Right hindlimb (tissue), 1 donor: ENCODE measurements at places on chromosomes 16 and 17.

- DNase-seq, result no peak
Observed at GRCh38 chr16:31200821-31201568, 1.6 kb downstream of the PYCARD start.

DNA sequence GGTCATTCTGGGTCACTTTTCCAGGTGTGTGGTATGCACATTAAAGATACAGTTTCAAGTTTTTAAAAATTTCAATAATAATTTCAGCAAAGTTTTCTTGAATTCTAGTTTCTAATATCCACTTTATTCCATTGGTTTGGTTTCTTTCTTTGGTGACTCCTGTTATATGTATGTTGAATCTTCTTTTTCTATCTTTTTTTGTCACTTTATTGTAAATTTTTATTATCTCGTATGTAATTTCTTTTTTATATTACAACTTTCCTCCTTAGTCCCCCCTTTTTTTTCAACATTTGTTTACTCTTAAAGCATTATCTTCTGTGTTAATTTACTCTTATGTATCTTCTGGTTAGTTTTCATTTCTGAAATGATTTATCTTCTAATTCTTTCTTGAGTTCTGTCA is 57.5 kb downstream of the NF1 start:
- no peak for DNase-seq

DNA sequence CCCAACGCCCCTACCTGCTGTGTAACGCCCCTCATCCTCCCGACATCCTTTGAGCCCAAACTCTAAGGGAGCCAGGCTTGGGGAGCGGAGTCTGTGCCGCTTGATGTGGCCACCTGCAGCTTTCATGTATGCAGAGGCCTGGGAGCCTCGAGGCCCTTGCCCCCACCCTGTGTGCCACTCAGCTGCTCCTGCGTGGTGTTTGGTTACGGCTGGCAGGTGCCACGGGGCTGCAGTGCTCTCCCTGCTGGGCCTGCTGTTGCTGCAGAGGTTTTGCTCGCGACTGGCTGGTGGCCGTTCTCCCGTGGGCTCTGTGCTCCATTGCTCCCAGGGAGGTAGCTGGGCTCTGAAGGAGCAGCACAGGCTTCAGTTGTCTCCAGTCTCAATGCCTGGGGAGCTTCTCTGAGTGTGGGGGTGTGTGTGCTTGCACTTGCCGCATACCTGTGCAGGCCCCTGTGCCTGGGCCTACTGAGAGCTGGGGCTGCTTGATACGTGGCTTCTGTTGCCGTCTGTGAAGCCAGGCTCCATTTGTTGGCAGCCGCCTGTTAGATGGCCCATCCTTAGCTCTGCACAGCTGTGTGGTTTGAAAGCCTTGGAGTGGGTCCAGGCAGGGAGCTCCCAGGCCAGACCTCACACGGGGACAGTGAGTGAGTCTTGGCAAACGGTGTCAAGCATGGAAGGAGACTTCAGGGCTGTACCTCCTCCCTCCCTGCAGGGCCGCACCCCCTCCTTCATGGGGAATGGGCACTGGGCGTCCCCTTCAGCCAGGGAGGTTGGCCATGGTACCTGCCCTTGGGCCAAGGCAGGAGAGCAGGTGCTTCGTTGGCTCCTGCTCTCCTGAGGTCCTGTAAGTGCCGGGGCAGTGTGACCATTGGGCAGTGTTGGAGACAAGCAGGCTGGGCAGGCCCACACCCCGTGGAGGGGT is 47.2 kb downstream of the PDPK1 start:
- peak; percentile 84 for DNase-seq

DNA sequence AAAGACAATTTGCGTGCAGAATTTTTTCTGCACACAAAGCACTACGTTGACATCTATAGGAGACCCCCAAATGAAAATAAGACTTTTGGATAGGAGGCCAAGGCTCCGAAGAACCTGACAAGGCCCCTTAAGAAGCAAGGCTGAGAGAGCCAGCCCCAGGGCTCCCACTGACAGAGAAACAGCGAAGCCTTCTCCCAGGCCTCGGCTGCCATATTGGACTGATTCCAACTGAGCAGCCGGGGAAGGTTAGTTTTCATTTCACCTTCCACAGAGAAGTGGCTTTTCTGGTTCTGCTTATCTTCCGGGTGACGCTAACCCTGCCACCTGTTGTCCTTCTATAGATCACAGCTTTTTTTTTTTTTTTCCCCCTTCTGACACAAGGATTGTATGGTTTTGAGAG is 356.7 kb downstream of the SOX9 start:
- DNase-seq, result no peak
